ENCODE measurements at places on chromosomes 5 and 9. TPM values are rescaled to one million over a fixed set of nuclear protein-coding genes. Genes with fewer than 3 reads are reported as not detected.
A peak's percentile ranks its signal among the peaks of the same experiment; 100 is the strongest.

DNA sequence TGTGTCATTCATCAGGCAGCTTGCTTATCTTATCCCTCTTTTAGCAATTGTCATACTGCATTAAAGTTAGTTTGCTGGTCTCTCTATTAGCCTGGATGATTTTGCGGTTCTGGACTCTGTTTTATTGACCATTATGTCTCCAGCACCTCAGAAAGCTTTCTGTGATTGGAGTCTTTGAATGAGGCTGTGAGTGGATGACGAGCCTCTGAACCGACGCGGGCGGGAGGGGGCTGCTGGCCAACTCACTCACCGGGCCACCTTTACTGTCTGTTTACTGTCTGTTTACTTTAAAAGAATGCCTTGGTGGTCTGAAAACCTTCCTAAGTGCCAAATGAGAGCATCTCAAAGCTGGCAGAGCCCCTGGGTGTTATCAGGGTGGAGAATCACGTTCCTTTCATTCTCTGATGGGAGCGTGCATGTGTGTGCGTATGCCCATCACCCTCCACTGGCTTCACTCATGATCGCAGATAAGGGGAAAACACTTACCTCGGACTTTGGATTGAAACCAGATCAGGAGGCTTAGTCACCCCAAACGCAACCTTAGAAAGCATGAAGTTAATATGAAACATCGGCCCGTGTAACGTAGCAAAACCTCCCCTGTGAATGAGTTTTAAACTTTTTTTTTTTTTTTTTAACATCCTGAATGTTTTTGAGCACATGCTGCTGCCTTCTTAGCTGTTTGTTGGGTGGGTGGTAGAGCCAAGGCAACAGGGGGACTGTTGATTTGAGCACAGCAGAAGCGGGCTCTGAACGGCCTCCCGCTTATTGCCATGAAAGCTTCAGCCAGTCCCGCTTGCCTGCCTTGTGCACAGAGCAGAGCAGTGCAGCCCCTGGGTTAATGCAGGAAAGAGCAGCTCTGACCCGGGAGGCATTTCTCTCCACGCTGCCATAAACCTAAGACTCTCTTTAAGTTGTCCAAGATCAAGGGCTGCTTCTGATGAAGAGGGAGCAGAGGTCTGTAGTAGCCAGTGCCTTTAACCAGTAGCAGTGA, 173.6 kb downstream of the GADD45G start:
- DNase-seq, result no peak
- H3K4me1 ChIP-seq, result peaks cover 6% of the 10 kb centered on the region
- peaks cover 15% of the 10 kb centered on the region for H3K27me3 ChIP-seq
- no peak overlapping the region for H3K4me3 ChIP-seq
- H3K27ac ChIP-seq, result no peak overlapping the region

Gene ABO
- 0.36 TPM for total RNA-seq

DNA sequence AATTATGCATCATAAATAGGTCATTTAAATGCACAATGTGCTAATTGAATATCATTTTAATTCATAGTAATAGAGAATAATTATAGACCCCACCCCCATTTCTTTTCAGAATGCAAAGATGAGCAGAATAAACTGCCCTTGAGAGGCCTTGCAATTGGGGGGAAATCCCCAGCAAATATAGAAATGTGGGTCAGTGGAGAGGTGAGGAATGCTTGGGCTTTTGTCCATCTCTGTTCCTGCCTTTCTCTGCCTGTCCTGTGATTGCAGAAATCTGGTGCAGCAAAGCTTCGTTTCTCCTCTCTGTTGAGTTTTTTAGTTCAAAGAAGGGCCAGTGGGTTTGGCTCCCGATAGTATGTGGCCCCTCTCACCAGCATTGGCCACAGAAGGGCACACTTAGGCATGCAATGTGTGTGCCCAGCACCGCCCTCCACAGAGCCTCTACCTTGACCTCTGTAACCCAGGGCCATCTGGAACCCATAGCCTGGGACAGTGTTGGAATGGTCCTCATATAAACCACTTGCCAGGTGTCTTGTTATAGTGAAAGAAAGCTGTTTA, 164.2 kb downstream of the SEMA6A start:
- H3K4me3 ChIP-seq, result no peak overlapping the region
- H3K27me3 ChIP-seq, result no peaks in the 10 kb centered on the region
- H3K4me1 ChIP-seq, result no peaks in the 10 kb centered on the region
- no peaks in the 10 kb centered on the region for H3K36me3 ChIP-seq

DNA sequence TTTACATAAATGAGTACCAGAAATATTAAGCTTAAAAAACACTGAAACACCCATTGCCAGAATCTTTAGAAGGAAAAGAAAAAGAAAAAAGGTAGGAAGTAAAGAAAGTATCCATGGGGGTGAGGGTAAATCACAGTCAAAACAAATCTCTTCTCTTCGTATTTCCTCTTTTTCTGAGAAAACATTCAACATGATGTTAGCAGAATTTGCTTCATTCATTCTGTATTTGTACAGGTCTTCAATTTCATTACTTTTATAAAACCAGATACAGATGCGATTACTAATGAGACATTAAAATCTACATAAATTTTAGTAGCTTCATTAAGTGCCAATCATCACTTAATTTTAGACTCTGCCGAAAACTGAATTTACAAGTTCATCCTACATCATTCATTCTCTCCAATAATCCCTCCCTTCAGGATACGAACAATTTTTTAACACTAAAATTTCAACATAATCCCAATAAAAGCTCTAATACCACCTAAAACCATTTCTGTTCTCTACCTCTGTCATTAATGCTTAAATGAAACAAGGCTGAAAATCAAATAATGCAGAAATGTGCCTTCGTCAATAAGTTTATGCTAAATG, 7.0 kb downstream of the NR3C1 start:
- no peak overlapping the region for H3K27ac ChIP-seq
- H3K4me3 ChIP-seq, result peak overlapping the region; percentile 68
- DNase-seq, result no peak
- peaks cover 45% of the 10 kb centered on the region for H3K36me3 ChIP-seq

DNA sequence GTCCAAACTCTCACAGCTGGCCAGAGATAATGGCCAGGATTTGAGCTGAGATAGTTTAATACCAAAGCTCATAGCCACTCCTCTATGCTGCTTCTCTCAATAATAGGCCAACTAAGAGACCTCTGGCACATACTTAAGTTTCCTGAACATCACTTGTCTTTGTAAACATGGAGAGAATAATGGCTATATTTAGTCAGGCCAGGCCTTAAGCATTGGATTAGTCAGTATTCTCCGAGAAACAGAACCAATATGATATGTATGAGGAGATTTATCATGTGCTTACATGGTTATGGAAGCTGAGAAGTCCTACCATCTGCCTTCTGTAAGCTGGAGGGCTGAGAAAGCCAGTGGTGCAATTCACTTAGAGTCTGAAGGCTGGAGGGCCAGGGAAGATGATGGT, 45.4 kb downstream of the CFAP95 start:
- no peak for DNase-seq
- peaks cover 2% of the 10 kb centered on the region for H3K4me1 ChIP-seq
- H3K27me3 ChIP-seq, result peaks cover 10% of the 10 kb centered on the region
- H3K36me3 ChIP-seq, result no peaks in the 10 kb centered on the region

DNA sequence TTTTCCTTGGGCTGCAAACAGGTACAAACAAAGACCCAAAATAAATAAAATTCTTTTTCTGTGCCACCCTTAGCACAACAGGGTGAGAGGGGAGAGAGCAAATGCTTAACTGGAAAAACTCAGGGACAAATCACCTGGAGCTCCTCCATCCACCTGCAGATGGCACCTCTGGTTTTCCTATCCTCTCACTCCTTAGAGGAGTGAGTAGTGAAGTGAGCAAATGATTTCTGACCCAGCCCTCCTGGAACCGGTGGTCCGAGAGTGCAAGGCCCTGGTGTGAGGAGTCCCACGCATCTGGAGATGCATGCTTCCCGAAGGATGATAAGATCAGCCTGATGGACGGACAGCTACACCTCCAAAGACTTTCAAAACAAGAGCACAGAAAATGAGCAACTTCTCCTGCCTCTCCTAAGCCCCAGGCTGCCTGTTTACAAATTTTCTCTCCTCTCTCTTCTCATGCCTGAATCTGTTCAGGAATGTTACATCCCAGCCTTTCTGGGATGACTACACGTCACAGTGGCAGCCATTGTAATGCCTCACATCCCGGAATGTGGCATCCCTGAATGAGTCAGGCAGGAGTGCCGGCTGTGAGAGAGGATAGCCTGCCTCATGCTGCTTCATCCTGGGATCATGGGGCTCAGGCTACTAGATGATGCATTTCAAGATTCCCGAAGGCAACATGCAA, 86.4 kb downstream of the ADRB2 start:
- no peak overlapping the region for H3K4me3 ChIP-seq
- H3K4me1 ChIP-seq, result no peaks in the 10 kb centered on the region
- peaks cover 1% of the 10 kb centered on the region for H3K27me3 ChIP-seq

DNA sequence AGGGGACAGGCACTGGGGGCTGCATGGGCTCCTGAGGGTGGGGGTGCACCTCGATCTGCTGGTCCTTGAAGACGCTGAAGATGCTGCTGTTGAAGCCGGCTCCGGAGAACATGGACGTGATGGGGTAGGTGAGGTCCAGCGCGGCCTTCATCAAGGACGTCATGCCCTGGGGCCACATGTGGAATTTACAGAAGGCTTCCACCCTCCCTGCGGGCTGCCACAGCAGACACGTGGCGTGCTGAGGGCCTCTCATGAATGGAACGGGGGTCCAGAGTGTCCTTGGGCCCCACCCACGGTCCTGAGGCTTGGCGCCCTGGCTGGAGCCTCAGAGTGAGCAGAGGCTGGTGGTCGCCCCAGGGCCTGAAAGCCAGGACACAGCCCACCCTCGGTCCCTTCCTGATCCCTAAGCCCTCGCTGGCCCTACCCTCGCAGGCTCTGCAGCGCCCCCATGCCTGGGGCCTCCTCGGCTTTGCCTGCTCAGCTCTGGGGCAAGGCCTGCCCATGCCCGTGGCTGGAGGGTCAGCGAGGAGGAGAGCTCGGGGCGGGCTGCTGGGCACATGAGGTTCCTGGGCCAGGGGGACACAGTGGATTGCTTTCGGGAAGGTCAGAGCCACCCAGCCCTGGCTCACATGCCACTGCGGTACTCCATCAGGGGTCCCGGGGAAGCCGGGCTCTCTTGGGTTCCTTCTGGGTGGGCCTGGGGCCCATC, 5.3 kb upstream of the NSMF start:
- no peak overlapping the region for H3K27ac ChIP-seq
- H3K4me1 ChIP-seq, result peaks cover 2% of the 10 kb centered on the region
- H3K4me3 ChIP-seq, result no peak overlapping the region
- peaks cover 9% of the 10 kb centered on the region for H3K27me3 ChIP-seq

Gene JMY
- 5.6 TPM for total RNA-seq

GRCh38 chr5:73856997-73857396, 231.0 kb downstream of the ARHGEF28 start:
- no peak for DNase-seq
- no peak overlapping the region for H3K4me3 ChIP-seq
- peaks cover 6% of the 10 kb centered on the region for H3K27me3 ChIP-seq
- H3K36me3 ChIP-seq, result no peaks in the 10 kb centered on the region
- no peaks in the 10 kb centered on the region for H3K4me1 ChIP-seq

GRCh38 chr9:124708074-124708473, 63.0 kb downstream of the NR6A1 start:
- DNase-seq, result no peak
- H3K4me1 ChIP-seq, result peaks cover 2% of the 10 kb centered on the region
- H3K36me3 ChIP-seq, result no peaks in the 10 kb centered on the region
- peaks cover 22% of the 10 kb centered on the region for H3K27me3 ChIP-seq
- no peak overlapping the region for H3K27ac ChIP-seq
- no peak overlapping the region for H3K4me3 ChIP-seq

- no peaks in the 10 kb centered on the region for H3K4me1 ChIP-seq
- no peaks in the 10 kb centered on the region for H3K27me3 ChIP-seq
- no peaks in the 10 kb centered on the region for H3K36me3 ChIP-seq
- no peak for DNase-seq
- no peak overlapping the region for H3K4me3 ChIP-seq
- no peak overlapping the region for H3K27ac ChIP-seq
These were observed 183.5 kb upstream of the NFIB start for GRCh38 chr9:14497476-14497875.

DNA sequence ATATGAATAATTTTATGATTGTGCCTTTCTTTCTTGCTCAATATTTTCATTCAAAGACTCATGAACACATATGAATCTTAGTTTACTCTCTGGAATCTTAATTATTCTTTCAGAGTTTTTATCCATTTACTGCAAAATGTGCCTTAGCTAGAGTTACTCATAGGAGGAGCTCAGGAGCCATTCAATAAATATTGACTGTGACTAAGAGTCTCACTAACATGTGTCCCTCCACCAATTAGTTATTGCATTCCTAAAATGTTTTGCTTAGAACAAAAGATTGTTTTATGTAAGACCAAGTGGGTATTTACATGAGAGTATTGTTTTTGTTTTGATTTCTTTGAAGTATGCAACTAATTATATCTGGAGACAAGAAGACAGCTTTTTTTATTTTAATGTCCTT, 218.4 kb upstream of the MAST4 start:
- H3K36me3 ChIP-seq, result no peaks in the 10 kb centered on the region
- H3K4me1 ChIP-seq, result peaks cover 1% of the 10 kb centered on the region
- no peak overlapping the region for H3K4me3 ChIP-seq
- H3K27me3 ChIP-seq, result peaks cover 4% of the 10 kb centered on the region
- no peak overlapping the region for H3K27ac ChIP-seq

DNA sequence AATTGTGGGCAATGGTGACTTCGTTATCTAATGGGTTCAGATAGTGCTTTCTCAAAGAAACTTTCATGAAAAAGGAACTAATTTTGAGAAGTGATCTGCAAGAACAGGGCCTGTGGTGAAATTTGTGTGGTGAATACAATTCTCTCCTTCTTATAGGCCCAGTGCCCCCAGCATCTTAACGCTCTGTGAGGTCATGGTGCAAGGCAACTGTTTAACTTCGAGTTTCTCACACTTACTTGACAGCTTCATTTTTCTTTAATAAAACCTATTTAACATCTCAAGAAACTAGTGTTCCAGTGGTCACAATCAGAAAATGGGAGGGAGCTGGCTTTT, 69.2 kb downstream of the FAM114A2 start:
- peaks cover 3% of the 10 kb centered on the region for H3K27me3 ChIP-seq
- no peak overlapping the region for H3K4me3 ChIP-seq
- H3K36me3 ChIP-seq, result no peaks in the 10 kb centered on the region
- no peak for DNase-seq
- no peaks in the 10 kb centered on the region for H3K4me1 ChIP-seq
- H3K27ac ChIP-seq, result no peak overlapping the region

DNA sequence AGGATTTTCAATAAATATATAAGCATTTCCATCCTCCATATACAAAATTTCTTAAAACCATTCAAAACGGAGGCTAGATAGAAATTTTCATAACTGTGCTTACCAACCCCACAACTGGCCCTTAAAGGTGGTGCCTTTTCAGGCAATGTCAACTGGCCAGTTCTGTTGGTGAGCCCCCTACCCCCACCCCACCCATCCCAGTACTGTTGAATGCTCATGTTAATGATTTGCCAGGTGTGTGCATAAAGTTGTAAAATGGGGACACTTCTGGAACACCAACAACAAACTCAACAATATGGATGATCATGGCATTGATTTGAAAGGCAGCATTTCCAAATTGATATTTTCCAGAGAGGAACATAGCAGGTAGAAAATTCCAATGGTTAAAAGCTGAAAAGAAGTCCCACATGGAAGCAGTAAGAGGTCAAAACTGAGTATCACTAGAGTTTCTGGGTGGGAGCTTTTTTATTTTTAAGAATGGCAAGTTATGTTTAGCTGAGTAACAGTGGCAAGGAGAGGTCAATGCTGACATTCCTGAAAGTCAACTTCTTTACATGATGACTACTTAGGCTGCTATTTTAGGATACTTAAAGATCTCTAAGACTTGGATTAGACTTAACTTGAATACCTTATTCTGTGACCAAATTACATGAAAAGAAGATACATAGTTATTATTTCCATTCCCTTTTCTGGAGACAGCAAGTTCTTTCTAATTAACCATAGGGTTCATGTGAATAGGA, 2.7 kb downstream of the LEAP2 start:
- peaks cover 37% of the 10 kb centered on the region for H3K36me3 ChIP-seq
- H3K4me1 ChIP-seq, result peaks cover 2% of the 10 kb centered on the region
- H3K27me3 ChIP-seq, result no peaks in the 10 kb centered on the region
- DNase-seq, result peak; percentile 12

GRCh38 chr5:68182534-68182933, 33.0 kb upstream of the PIK3R1 start:
- peaks cover 3% of the 10 kb centered on the region for H3K4me1 ChIP-seq
- no peak for DNase-seq
- no peak overlapping the region for H3K27ac ChIP-seq

Data from activated CD4-positive, alpha-beta T cell treated with anti-CD3 and anti-CD28 coated beads, Interleukin-2, amount 10 ng/mL, durations not matched to agents 24 days and 14 days (primary cell).